ENCODE measurements at places on chromosomes 2 and 18.

- no peak for DNase-seq
These were observed 67.4 kb upstream of the MSH6 start for GRCh38 chr2:47715552-47715951.

DNA sequence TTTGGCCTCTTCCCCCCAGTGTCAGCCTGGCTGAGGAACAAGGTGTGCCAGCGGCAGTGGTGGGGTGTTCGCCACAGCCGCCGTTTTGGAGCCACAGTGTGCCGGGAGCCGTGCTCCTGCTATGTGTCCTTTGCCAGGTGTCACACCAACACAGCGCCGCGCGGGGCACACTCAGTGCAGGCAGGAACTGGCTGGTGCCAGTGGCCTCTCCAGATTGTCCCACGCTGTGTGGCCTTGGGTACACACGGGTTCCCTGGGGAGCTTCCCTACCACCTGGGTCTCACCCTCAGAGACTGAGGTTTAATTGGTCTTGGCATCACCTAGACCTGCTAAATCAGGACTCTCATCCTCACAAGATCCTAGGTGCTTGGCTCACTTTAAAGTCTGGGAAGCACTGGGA, 171.6 kb downstream of the LDLRAD4 start:
- DNase-seq = no peak

GRCh38 chr2:145692971-145693478, 1173.1 kb upstream of the ZEB2 start:
- no peak for DNase-seq

DNA sequence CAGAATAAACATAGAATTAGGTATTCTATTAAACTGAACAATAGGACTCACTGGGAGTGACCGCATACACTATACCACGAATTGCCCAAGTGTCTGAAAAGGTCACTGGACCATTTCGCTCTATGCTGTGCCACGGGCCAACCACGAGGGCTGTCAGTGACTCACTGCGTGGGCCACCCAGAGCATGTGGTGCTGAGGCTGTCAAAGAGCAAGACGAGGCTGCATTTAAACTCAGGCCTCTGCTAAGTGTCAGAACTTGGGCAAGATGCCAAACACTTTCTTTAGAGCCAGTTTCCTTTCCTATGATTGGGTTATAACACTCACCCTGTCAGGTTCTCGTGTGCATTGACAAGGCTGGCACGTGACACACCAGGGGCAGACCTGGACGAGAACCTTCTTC, 97.5 kb downstream of the SH3YL1 start:
- DNase-seq = no peak

GRCh38 chr2:229712136-229712535, 2.2 kb downstream of the DNER start:
- DNase-seq = no peak

GRCh38 chr2:144383571-144384100, 136.3 kb downstream of the ZEB2 start:
- no peak for DNase-seq

- no peak for DNase-seq
These were observed 33.8 kb downstream of the NPC1 start for GRCh38 chr18:23552505-23552904.

DNA sequence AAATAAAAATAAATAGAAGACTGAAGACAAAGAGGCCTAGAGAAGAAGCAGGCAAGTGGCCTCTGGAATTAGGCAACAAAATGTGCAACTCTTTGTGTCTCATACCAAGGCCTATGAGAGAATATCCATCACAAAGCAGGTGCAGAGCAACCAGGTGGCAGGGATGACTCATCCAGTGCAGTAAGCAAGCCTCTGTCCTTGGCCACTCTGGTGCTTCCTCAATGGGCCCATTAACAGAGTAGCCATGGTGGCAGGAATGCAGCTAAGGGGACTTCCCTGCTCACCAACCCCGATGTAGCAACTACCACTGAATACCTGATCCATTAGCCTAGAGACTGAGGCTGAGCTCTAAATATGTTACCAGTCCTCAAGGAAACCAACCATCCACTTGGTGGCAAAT, 11.0 kb upstream of the EPG5 start:
- no peak for DNase-seq

GRCh38 chr2:121804997-121805765, 49.7 kb downstream of the TSN start:
- no peak for DNase-seq

- no peak for DNase-seq
These were observed 15.2 kb downstream of the CYB5A start for GRCh38 chr18:74276609-74277008.

DNA sequence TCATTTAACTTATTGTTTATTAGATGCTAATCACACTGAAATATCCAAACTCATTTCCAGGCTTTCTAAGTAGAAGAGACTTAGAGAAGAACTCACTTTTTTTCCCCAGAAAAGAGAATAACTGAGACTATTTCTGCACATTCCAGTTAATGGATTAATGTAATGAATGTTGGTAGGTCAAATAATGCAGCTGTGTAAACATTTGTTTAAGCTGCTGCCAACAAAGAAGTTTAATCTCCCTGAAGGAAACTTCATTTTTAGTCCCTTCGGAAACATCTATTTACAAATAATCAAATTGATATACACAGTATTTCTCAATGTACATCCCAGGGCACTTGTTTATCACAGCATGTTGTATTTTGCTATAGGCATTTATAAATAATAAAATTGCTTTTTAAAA, 126.9 kb downstream of the KCNS3 start:
- DNase-seq = no peak

DNA sequence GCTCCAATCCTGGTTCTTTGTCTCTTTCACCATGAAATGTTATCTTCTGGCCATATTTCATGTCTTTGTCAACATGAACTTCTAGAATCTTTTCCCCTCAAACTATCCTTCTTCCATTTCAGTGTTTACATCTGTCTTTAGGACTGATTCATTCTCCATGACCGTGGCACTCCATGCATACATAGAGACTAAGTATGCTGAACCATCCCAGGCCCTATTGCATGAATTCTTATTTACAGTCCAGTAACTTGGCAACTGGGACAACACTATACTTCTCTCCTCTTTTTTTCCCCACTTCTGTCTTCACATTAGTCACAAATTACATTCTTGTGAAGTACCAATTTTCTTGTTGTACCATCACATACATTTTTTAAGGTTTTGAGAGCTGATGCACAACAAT, 109.8 kb upstream of the GALNT13 start:
- DNase-seq = no peak

- DNase-seq = no peak
These were observed 29.3 kb downstream of the MEX3C start for GRCh38 chr18:51168026-51168742.

DNA sequence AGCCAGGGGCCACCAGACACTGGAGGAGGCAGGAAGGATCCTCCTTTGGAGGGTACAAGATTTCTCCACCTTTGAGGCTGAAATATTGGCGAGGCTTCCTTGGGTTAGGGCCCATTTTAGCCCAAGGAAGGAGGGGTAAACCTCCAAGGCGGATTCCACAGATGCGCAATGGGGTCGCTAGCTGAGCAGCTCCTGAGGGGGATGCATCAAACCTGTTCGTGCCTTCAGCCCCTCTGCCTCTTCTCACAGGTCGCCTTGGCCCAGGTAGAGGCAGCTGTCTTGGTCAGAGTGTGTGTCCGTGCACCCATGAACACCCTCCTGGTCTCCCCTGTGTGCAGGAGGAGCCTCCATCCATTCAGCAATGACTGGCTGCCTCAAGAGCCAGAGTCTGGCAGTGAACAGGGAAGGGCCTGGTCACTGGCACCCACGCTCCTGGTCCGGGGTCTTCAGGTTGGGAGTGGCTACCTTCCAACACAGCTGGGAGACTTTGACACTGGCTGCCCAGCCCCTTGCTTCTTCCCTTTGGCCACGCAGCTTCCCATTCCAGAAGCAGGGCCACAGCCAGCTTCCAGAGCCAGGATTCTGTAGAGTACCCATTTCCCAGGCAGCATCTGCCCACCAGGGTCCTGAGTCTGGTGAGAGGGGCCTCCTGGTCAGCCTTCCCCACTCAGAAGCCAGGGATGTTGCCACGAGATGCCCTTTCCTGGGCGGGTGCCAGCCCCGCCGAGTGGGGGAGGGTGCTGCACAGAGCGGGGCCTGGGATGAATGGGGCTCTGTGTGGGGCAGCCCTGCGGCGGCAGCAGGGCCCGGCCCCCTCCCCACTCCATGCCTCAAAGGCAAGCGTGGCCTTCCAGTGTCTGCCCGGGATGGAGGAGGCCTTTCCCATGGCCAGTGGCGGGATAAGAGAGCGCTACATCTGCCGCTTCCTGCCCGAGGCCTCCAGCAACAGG, 95.8 kb upstream of the GPC1 start:
- DNase-seq = no peak

GRCh38 chr2:236417150-236417549, 152.5 kb upstream of the ACKR3 start:
- DNase-seq = no peak

GRCh38 chr2:210162466-210163124, 8.6 kb downstream of the KANSL1L start:
- no peak for DNase-seq

GRCh38 chr2:7019191-7019590, 102.0 kb downstream of the RNF144A start:
- DNase-seq = no peak

DNA sequence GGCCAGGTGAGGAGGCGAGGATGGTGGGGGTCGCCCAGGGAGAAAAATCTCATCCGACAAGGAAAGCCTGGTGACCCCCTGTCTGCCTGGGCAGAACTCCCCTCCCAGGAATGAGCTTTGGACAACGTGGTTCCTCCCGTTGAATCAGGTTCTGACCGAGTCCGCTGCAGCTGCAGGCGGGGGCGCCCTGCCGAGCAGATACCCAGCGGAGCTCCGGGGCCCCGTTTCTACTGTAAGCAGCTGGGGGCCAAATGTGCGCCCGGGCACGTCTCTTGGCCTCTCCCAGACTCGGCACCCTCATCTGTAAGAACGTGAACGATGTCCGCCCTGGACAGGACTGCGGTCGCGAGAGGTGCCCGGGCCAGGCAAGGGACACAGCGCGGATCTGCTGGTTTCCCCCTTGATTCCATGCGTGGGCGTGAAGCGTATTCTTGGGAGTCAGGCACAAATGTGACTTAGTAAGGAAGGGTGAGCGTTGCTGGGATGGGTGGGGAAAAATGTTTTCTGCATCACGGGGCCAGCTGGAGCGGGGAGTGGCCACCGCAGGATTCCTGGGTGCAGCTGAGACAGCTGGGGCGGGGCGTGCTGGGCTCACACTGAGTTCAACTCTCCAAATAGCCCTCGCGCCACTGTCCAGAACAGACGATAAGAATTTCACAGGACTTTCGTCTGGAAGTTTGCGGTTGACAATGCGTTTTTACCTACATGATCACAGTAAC, 20.2 kb upstream of the TUBB6 start:
- peak; percentile 78 for DNase-seq

DNA sequence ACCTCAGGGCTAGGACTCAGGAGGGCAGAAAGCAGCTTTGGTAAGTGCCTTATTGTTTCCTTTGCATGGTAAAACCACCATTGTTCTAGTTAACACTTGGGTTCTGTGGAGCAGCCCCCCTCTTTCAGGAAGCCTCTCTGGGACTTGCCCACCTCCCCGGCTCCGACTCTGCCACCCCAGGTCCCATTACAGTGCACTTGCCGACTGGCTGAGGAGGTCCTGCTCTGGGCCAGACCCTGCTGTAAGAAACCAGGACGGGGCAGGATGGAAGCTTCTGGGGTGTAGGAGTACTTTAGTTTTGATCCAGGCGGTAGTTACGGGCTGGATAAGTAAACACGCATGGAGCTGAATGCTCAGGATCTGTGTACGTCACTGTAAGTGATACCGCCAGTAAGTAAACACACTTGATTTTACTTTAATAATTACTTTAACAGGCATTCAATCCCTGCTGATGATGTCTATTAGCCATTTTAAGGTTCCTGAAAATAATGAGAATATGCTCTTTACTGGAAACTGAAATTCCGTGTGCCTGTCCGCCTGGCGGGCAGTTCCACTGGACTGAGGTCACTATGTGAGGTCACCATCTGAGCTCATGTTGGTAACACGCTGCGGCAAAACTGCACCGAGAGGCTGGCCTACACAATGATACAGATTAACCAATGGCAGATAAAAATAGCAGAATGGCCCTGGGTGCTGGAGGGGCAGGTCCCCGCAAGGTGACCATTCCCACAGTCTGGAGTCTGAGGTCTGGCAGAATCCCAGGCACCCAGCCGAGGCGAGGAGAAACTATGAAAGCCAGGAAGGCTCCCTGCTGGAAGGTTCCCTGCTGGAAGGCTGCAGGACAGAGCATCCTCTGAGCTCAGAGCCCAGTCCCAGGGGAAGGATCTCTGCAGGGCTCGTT, 25.2 kb downstream of the HS1BP3 start:
- no peak for DNase-seq

GRCh38 chr2:217570394-217570793, 432.4 kb downstream of the TNS1 start:
- DNase-seq = no peak

GRCh38 chr2:213317929-213318328, 33.7 kb downstream of the SPAG16 start:
- DNase-seq = no peak

DNA sequence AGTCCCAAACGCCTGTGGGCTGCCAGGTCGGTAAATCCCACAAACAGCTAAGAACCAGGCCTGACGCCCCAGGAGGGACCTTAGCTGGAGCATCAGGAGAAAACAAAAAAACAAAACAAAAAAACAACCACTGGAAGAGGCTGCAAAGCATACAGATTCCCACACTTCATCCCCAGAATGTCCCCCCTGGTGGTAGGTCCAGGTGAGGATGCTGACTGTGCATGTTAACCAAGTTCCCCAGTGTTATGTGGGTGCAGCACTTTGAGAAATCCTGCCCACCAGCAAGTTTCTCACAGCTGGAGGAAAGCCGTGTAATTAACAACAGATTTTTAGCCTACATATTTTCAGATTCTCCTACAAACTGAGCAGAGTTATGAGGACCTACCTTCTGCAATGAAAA, 15.1 kb downstream of the ST3GAL5 start:
- DNase-seq = no peak

- peak; percentile 23 for DNase-seq
These were observed 367.4 kb downstream of the EPHA4 start for GRCh38 chr2:221204699-221205098.

DNA sequence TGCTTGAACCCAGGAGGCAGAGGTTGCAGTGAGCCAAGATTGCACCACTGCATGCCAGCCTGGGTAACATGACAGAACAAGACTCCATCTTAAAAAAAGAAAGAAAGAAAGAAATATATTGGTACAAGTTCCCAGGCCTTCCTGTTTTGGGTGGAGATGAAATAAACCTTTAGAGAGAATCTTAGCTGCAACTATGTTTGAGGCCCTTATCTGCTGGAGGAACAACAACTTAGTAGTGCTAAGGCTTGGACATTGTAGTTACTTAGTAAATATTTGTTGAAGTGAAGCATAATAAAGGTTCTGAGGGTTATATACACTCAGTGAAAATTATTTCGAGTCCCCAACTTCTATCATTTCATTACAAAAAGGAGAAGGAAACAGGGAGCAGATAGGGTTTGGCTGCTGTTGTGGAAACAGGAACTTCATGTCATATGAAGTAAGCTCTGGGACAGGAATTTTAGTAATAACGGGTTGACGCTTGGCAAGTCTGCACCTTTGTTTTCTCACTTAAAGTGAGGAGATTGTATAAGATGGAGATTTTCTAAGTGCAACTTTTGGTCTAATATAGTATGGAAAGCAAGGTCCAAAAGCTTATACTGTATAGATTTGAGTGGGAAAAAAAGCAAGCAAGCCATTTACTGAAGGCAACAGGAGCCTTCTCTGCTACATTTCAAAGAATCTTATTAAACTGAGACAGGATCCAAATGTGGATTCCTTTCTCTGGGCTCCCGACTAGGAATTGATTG, 40.0 kb upstream of the AGPS start:
- no peak for DNase-seq

All from Caco-2 (cell line).